Thymus (tissue), 14 donors: ENCODE measurements at places on chromosomes 2 and 18. TPM values are rescaled to one million over a fixed set of nuclear protein-coding genes. Genes with fewer than 3 reads are reported as not detected.

DNA sequence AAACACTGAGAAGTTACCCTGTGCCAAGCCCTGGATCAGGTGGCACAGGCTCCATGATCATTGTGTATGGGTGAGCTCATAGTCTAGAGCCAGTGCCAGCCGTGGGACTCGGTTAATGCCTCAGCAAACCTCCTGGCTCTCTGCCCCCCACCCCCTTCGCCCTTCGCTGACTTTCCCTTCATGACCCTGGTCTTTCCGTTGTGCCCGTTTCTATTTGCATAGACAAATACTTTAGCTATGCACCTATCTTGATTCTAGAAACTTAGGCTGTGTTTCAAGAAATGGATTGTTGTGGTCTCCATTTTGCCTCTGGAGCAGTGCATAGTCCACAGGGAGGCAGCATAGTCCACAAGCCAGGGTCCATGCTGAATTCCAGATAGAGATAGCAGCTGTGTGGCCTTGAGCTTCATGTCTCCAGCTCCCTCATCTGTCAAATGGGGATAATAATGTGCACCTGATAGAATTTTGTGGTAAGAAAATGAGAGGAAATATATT is 44.8 kb upstream of the KDM3A start:
- DNase-seq: no peak
- no peaks in the 10 kb centered on the region for H3K4me1 ChIP-seq
- H3K27ac ChIP-seq: no peak overlapping the region
- H3K27me3 ChIP-seq: no peaks in the 10 kb centered on the region
- H3K36me3 ChIP-seq: no peaks in the 10 kb centered on the region
- H3K4me3 ChIP-seq: no peak overlapping the region

DNA sequence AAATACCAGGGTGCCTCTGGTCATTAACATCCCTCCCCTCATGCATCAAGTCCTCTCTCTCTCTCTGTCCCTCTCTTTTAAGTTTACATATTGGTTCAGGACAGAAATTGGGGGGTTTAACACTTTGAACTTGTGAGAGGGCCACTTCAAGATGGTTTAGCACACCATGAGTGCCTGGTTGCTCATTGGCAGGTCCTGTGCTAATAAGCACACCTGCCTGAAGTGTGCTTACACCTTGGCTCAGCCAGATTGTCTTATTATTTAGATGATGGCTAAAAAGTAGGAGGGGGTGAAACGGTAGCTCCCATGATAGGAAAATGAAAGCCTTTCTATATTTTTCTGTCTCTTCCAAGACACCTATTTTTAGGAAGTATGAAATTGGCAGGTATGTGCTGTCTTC is 205.8 kb downstream of the ARL6IP6 start:
- no peaks in the 10 kb centered on the region for H3K36me3 ChIP-seq
- H3K27me3 ChIP-seq: no peaks in the 10 kb centered on the region
- no peaks in the 10 kb centered on the region for H3K4me1 ChIP-seq
- H3K27ac ChIP-seq: no peak overlapping the region
- DNase-seq: no peak
- no peak overlapping the region for H3K4me3 ChIP-seq

GRCh38 chr2:223797811-223798721 is 39.3 kb downstream of the AP1S3 start:
- no peaks in the 10 kb centered on the region for H3K4me1 ChIP-seq
- DNase-seq: no peak
- no peaks in the 10 kb centered on the region for H3K27me3 ChIP-seq
- H3K36me3 ChIP-seq: no peaks in the 10 kb centered on the region
- H3K27ac ChIP-seq: no peak overlapping the region

DNA sequence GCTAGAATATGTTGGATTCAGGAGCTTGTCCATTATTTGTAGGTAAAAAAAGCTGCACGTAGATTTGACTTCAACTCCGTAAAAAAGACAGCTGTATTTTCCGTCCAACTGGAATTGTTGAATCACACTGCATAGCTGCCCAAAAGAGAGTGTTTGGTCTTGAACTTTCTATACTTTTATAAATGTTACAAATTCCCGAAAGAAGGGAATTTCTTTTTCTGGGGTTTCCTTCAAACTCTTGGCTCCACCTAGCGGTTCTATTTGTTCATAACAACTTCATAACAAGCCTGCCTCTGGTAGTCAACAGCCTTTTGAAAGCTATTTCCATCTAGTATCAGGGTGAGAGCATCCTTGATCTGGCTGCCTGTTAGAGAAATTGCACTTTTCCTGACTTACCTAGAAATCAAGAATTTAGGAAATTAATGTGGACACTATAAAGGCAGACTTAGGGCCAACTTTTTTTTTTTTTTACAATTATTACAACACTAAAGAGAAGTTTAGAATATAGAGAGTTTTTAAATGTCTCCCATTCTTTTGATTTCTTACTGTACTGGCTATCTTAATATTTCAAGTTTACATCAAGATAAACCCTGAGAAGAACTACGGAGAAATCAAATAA is 48.1 kb downstream of the TMEM185B start:
- H3K36me3 ChIP-seq: no peaks in the 10 kb centered on the region
- peak; percentile 13 for DNase-seq
- H3K27ac ChIP-seq: no peak overlapping the region
- no peaks in the 10 kb centered on the region for H3K27me3 ChIP-seq
- H3K4me1 ChIP-seq: peaks cover 16% of the 10 kb centered on the region
- H3K4me3 ChIP-seq: no peak overlapping the region

- H3K27me3 ChIP-seq: no peaks in the 10 kb centered on the region
- H3K4me1 ChIP-seq: no peaks in the 10 kb centered on the region
- DNase-seq: no peak
- H3K4me3 ChIP-seq: no peak overlapping the region
- no peaks in the 10 kb centered on the region for H3K36me3 ChIP-seq
These were observed 268.5 kb downstream of the CELF4 start for GRCh38 chr18:37297106-37297505.

COA5 gene
- 47.8 TPM for total RNA-seq

- no peak overlapping the region for H3K4me3 ChIP-seq
- peak overlapping the region; percentile 25 for H3K27ac ChIP-seq
- H3K27me3 ChIP-seq: no peaks in the 10 kb centered on the region
These were observed 81.4 kb downstream of the MTCL1 start for GRCh38 chr18:8786483-8787370.
